ENCODE measurements at places on chromosomes 16 and 17. TPM values are rescaled to one million over a fixed set of nuclear protein-coding genes. Genes with fewer than 3 reads are reported as not detected.

- H3K36me3 ChIP-seq: no peaks in the 10 kb centered on the region
- peaks cover 25% of the 10 kb centered on the region for H3K27me3 ChIP-seq
- peaks cover 6% of the 10 kb centered on the region for H3K4me1 ChIP-seq
- DNase-seq: no peak
These were observed 16.0 kb upstream of the JPH3 start for GRCh38 chr16:87586201-87586782.

GRCh38 chr16:10242916-10243315 is 60.7 kb upstream of the GRIN2A start:
- H3K27me3 ChIP-seq: peaks cover 11% of the 10 kb centered on the region
- H3K36me3 ChIP-seq: peaks cover 7% of the 10 kb centered on the region
- H3K27ac ChIP-seq: no peak overlapping the region
- H3K4me1 ChIP-seq: no peaks in the 10 kb centered on the region
- H3K4me3 ChIP-seq: no peak overlapping the region

DNA sequence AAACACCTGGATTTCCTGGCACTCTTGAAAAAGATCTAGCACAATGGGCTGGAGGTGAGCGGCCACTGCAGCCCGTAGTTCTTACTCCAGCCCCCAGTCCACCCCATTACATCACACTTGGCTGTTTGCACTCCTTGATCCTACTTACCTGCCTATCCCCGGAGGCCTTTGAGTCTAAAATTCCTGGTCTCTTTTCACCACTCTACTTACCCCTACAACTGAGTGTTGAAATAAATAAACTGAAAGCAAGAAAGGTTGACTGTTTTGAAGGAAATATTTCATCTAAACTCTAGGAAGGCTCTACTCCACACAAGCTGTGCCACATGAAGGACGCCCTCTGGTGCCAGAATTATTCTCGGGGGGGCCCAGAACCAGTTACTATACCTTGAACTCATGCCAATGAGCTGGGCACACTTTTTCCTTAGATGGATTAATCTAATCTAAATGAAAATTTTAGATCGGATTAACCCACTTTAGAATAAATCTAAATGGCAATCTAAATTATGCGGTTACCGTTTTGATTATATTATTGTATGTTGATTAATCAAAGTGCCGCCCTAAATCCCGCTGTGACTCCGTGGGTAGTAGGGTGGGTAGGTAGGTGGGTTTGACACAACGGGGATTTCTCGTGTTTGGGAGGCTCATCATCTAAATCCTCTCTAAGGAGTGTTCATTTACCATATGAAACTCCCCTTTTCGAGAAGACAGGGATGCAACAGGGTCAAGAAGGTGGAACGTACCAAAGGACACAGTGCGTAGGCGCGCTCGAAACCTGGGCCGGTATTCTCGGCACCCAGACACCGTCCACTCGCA is 651 bp upstream of the EIF1 start:
- peaks cover 48% of the 10 kb centered on the region for H3K36me3 ChIP-seq
- H3K4me3 ChIP-seq: peak overlapping the region; percentile 94
- no peaks in the 10 kb centered on the region for H3K27me3 ChIP-seq
- peaks cover 6% of the 10 kb centered on the region for H3K4me1 ChIP-seq
- peak; percentile 76 for DNase-seq

DNA sequence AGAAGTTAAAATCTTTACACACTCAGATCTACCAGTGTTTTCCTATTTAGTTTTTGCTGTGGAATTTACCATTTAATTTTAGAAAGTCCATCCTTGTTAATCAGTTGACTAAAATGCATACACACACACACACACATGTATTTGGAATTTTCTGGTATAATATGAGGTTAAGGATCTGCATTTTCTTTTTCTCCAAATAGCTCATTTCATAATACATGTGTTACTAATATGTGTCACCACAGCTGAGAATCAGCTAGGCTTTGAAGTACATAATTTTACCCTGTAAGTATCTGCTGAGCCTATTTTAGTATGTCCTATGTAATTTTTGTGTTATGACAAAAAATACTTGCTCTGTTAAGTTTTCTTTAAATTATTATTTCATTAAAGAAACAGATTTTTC is 143.2 kb downstream of the PHKB start:
- H3K4me1 ChIP-seq: no peaks in the 10 kb centered on the region
- H3K36me3 ChIP-seq: peaks cover 27% of the 10 kb centered on the region
- H3K4me3 ChIP-seq: no peak overlapping the region

- no peak for DNase-seq
- H3K4me3 ChIP-seq: no peak overlapping the region
- H3K4me1 ChIP-seq: peaks cover 6% of the 10 kb centered on the region
- H3K36me3 ChIP-seq: no peaks in the 10 kb centered on the region
These were observed 15.1 kb downstream of the C16orf54 start for GRCh38 chr16:29730649-29731048.

The RNF157 gene
- 0.17 TPM for total RNA-seq

- H3K4me3 ChIP-seq: no peak overlapping the region
- no peak overlapping the region for H3K27ac ChIP-seq
- no peaks in the 10 kb centered on the region for H3K4me1 ChIP-seq
These were observed 295.6 kb downstream of the WWOX start for GRCh38 chr16:78395035-78395434.

DNA sequence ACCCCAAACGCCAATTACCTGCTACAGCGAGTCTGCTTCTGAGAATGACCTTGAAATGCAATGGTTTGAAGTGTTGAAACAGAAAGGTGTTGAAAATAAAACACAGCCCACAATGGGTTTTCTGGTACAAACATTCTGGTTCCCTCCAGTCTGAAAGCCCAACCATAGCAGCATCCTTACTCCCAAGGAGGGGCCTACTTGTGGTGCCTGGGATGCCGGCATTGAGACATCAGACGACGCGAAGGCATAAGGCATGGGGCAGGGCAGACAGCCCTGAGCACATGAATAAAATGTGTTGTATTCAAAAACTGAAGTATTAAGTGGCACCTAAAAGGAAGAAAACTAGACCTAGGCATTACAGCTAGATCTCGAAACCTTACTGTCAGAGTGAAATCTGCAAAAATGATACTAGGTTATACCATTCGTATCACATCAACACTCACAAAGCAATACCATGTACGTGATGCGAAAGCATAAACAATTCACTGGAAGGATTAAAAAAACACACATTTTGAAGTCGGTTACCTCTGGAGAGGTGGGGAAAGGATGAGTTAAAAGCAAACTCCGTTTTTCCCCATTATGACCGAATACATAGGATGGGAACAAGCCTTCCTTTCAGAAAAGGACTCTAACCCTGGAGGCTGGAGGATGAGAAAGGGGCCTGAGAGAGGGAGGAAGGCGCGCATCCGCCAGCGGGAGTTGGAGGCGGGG is 702 bp downstream of the NUDT21 start:
- no peaks in the 10 kb centered on the region for H3K27me3 ChIP-seq
- no peak for DNase-seq
- H3K36me3 ChIP-seq: peaks cover 46% of the 10 kb centered on the region
- H3K27ac ChIP-seq: peak overlapping the region; percentile 80

The METRN gene
- 56.3 TPM for total RNA-seq

DNA sequence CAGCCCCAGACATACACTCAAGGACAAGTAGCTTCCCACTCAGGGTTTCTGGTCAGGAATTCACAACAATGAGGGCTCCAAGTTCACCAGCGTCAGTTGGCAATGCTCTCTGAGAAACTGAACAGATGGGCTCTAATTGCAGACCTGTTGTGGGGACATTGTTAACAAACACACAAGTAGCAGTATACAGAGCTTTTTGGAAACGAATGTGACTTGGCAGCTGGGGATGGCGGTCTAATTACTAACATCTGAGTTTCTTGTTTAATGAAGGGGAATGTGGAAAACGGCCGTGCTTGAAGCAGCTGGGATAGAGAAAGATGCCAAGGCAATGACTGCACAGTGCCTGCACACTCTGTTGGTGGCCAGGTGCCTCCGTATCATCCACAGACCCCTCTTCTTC is 316.1 kb upstream of the IRX3 start:
- H3K36me3 ChIP-seq: no peaks in the 10 kb centered on the region
- no peak overlapping the region for H3K27ac ChIP-seq
- H3K27me3 ChIP-seq: no peaks in the 10 kb centered on the region
- H3K4me3 ChIP-seq: no peak overlapping the region
- no peak for DNase-seq

DNA sequence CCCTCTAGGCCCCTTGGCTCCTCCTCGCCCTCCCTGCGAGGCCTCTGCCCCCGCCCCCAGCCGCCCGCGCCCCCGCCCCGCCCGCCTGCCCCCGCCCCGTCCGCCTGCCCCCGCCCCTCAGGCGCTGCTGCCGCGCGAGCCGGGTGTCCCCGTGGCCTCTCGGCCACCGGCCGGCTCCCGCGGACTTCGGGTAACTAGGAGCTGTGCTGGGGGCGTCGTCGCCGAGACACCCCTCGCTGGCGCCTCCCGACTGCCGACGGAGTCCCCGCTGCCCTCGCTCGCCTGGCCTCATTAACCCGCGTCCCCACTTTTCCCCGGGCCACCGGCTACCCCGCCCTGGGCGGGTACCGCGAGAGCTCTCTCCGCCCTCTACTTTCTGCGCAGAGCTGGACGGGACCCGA is at the start of gene TLCD1:
Gene TLCD1, minus strand, starts transcription at position 8 of the 401 bp plus-strand sequence. CDS start 136 bp downstream, outside the sequence.
- DNase-seq: peak; percentile 67
- H3K4me1 ChIP-seq: peaks cover 27% of the 10 kb centered on the region
- H3K36me3 ChIP-seq: peaks cover 59% of the 10 kb centered on the region
- peak within 1 kb of the TSS; percentile 91 for H3K4me3 ChIP-seq
- H3K27ac ChIP-seq: peak within 1 kb of the TSS; percentile 99

GRCh38 chr16:79261481-79261940 is 339.0 kb downstream of the MAF start:
- H3K4me3 ChIP-seq: no peak overlapping the region
- H3K4me1 ChIP-seq: peaks cover 8% of the 10 kb centered on the region
- no peaks in the 10 kb centered on the region for H3K27me3 ChIP-seq
- no peaks in the 10 kb centered on the region for H3K36me3 ChIP-seq

DNA sequence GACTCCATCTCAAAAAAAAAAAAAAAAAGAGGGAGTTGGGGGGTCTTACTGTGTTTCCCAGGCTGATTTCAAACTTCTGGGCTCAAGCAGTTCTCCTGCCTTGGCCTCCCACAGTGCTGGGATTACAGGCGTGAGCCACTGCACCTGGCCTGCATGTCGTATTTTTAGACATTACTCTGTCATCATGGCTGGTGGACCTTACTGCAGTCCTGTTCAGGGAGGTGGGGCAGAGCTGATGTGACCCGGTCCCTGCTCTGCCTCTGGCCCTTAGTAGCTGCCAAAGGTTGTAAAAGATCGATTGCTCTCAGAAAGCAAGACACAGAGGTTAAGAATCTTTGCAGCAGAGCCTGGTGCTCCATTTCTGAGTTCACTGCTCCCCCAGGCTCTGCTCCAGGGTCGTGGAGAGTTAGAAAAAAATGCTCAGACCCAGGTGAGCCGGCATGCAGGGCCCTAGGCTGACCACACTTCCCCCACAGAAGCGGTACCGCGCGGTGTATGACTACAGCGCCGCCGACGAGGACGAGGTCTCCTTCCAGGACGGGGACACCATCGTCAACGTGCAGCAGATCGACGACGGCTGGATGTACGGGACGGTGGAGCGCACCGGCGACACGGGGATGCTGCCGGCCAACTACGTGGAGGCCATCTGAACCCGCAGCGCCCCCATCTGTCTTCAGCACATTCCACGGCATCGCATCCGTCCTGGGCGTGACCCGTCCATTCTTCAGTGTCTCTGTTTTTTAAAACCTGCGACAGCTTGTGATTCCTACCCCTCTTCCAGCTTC is 7.1 kb upstream of the LASP1NB start:
- H3K4me1 ChIP-seq: peaks cover 6% of the 10 kb centered on the region
- H3K27me3 ChIP-seq: no peaks in the 10 kb centered on the region
- no peak overlapping the region for H3K4me3 ChIP-seq
- DNase-seq: no peak
- peaks cover 72% of the 10 kb centered on the region for H3K36me3 ChIP-seq
- no peak overlapping the region for H3K27ac ChIP-seq

- H3K27me3 ChIP-seq: no peaks in the 10 kb centered on the region
- H3K36me3 ChIP-seq: no peaks in the 10 kb centered on the region
- H3K4me3 ChIP-seq: no peak overlapping the region
- no peaks in the 10 kb centered on the region for H3K4me1 ChIP-seq
- H3K27ac ChIP-seq: no peak overlapping the region
These were observed 30.1 kb upstream of the GAA start for GRCh38 chr17:80071116-80071841.

- no peak for DNase-seq
- H3K4me3 ChIP-seq: no peak overlapping the region
- peaks cover 26% of the 10 kb centered on the region for H3K4me1 ChIP-seq
- no peaks in the 10 kb centered on the region for H3K27me3 ChIP-seq
- H3K27ac ChIP-seq: peak overlapping the region; percentile 61
These were observed 36.9 kb downstream of the TEX2 start for GRCh38 chr17:64226132-64226531.

DNA sequence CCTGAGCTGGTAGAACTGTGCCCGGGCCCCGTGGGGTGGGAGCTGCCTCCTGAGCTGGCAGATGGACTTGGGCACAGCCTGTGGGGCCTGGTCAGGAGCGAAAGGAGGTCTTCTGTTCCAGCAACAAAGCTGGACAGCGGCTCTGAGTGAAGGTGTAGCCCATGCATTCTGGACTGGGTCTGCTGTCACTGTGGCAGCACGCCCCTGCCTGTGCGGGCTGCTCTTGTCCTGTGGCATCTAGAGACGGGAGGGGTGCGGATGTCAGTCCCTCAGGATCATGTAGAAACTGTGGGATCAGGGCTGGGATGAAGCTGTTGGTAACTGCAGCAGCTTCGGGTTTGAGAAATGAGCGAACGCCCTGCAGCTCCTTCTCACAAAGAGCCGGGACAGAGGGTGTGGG is 19.4 kb downstream of the BAIAP2 start:
- no peak overlapping the region for H3K4me3 ChIP-seq
- no peak for DNase-seq
- peaks cover 36% of the 10 kb centered on the region for H3K4me1 ChIP-seq
- no peaks in the 10 kb centered on the region for H3K27me3 ChIP-seq
- H3K27ac ChIP-seq: no peak overlapping the region
- peaks cover 34% of the 10 kb centered on the region for H3K36me3 ChIP-seq

- no peak overlapping the region for H3K27ac ChIP-seq
- no peaks in the 10 kb centered on the region for H3K27me3 ChIP-seq
- DNase-seq: no peak
These were observed 8.9 kb upstream of the ITGB3 start for GRCh38 chr17:47244697-47245096.

- no peak overlapping the region for H3K27ac ChIP-seq
- no peak overlapping the region for H3K4me3 ChIP-seq
- H3K36me3 ChIP-seq: no peaks in the 10 kb centered on the region
- peaks cover 92% of the 10 kb centered on the region for H3K27me3 ChIP-seq
These were observed 106.6 kb downstream of the AIPL1 start for GRCh38 chr17:6328279-6328678.

The FLYWCH1 gene
- 76.3 TPM for total RNA-seq

GRCh38 chr16:57999971-58000705 is at the start of gene ZNF319:
Gene ZNF319 (minus strand): TSS chr16:58000672. CDS start chr16:57998265, 2,407 bp downstream.
- H3K27ac ChIP-seq: peak within 1 kb of the TSS; percentile 29
- no peaks in the 10 kb centered on the region for H3K27me3 ChIP-seq
- H3K4me1 ChIP-seq: peaks cover 22% of the 10 kb centered on the region
- no peak for DNase-seq
- peak within 1 kb of the TSS; percentile 86 for H3K4me3 ChIP-seq
- peaks cover 55% of the 10 kb centered on the region for H3K36me3 ChIP-seq

All from MCF 10A (cell line).